ENCODE measurements at places on chromosomes 7 and 10.

DNA sequence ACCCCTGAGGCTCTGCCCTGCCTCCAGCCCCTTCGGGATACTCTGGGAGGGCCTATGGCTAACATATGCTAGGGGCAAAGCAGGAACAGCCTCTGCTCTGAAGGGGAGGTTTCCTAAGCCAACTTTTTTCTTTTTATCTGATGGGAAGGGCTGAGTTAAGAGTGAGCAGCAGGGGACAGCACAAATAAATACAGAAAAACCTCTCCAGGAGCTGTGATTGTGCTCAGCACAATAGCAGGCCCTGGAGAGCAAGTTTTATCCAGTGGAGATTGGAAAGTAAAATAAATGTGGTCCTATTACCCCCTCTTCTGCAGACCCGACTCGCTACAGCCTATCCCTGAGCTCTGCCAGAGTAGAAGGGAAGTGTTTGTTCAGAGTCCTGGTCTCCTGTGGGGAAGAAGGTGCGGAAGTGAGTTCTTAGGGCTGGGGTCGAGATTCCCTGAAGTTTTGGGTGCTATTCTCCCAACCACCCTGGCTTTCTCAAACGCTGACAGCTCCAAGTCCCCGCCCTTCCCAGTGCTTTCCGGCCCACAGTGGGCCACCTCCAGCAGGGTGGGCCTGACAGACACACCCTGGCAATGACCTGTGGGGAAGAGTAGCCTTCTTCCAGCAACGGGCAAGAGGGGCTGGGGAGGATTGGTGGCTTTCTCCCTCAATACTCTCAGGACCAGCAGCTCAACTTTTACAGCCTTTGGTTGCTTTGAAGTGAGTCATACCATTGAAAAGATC lies 23.0 kb upstream of the AFAP1L2 start:
- DNase-seq = no peak

- no peak for DNase-seq
Measured at GRCh38 chr10:92664322-92664721, 25.4 kb upstream of the HHEX start.

- no peak for DNase-seq
Measured at GRCh38 chr10:75696536-75696935, 265.1 kb downstream of the LRMDA start.

DNA sequence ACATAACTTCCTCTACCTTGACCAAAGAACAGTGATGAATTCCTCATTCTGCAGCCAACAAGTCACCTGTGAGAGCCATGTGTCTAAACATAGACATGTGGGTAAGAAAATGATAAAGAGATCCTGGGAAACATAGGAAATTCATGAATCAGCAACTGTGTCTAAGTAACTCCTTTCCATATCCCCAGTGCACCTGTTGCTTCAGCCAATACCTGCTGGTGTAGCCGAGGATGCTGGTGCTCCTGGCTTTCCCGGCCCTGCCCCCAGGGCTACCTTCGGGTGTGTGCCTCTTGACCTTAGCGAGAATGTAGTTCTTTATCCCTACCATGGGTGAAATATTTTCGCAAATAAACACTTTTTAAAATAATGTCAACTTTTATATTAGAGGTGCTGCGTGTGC lies 114.1 kb downstream of the OR13A1 start:
- DNase-seq = no peak

GRCh38 chr7:12244129-12244528 lies 33.0 kb downstream of the TMEM106B start:
- no peak for DNase-seq

DNA sequence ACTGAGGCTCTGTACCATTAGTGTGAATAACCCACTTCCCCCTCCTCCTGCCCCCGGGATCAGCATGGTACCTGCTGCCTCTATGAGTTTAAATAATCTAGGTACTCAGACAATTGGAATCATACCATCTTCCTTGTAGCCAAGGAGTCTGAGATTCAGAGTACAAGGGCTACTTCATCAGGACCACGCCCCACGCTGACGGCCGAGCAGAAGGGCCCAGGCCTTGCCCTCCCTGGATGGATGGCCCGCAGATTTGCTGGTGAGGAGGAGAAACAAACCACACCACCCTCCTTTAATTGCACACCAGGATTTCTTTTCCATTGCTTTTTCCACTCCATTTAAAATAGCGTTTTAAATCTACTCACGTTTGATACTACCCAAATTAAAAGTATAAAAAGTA lies 649.9 kb upstream of the ADARB2 start:
- no peak for DNase-seq

DNA sequence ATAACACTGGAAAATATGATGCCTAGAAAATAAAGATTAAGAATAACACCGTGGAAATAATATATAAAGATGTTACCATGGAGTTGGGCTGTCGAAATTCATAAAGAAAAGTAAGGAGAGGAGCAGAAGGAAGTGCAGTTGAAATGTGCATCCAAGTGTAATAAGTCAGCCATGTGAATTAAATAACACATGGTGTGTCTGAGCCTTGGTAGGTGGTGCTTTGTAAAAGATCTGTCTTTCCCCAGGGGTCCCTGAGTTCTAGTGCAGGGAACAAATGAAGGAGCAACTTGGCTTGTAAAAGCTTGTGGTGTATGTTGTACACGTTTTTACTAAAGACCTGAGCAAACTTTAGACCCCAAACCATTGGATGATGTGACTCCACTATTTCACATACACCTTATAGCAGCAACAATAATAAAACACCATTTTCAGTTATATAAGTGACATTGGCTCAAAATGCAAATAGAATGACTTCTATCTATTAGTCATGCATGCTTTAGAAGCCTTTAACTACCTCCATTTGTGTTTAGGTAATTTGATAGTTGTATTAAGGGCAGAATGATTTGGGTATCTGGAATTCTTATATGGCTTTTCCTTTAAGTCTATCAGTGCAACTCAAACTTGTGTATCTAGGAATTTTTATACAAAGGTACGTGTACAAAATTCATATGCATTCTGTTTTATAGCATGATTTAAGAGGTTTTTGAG lies 11.3 kb downstream of the STARD3NL start:
- DNase-seq = no peak

- no peak for DNase-seq
Measured at GRCh38 chr10:74909670-74910069, 83.3 kb downstream of the KAT6B start.

- no peak for DNase-seq
Measured at GRCh38 chr10:22766693-22767092, 52.3 kb upstream of the PIP4K2A start.
